CD4-positive, alpha-beta T cell treated with Interleukin-15 for 1 hour (primary cell): ENCODE measurements at places on chromosomes 12 and 14.

GRCh38 chr12:30806989-30807694, 52.4 kb upstream of the CAPRIN2 start:
- DNase-seq = no peak

- peak; percentile 47 for DNase-seq
Observed at GRCh38 chr12:25241167-25242020, 9.3 kb downstream of the KRAS start.

DNA sequence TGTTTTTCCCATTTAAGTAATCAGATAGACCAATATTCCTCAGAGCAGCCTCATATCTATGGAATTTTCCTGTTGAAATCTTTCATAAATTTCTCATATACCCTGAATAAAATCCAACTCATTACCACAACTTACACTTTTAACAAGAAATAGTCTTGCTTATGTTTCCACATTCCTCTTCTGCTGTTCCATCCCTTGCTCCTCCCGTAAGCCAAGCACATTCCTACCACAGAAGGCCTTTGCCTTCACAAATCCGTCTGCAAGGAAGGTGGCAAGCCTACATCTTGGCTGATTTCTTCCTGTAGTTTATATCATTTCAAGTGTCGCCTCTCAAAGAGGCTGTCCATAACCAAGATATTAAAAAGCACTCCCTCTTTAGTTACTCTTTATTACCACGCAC, 127.7 kb downstream of the C12orf50 start:
- DNase-seq = no peak

- no peak for DNase-seq
Observed at GRCh38 chr12:119182701-119183493, 4.2 kb downstream of the HSPB8 start.

DNA sequence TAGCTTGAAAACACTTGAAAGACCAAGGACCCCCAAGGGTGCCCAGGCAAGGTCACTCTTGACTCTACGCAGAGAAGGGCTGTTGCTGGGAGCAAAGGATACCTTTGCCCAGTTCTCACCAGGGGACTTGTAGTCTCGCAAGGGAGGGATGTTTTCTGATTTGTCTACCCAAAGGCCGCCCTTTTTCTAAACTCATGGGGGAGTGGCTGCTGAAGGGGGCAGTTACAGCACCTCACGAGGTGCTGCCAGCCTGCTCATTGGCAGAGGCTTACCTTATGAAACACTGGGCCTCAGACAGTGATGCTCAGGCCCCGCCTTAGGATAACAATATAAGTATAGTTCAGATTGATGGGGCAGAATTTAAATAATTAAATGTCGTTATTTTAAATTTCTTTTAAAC, 107.0 kb downstream of the ETV6 start:
- DNase-seq = no peak

- no peak for DNase-seq
Observed at GRCh38 chr12:123681605-123682004, 10.7 kb downstream of the TCTN2 start.

DNA sequence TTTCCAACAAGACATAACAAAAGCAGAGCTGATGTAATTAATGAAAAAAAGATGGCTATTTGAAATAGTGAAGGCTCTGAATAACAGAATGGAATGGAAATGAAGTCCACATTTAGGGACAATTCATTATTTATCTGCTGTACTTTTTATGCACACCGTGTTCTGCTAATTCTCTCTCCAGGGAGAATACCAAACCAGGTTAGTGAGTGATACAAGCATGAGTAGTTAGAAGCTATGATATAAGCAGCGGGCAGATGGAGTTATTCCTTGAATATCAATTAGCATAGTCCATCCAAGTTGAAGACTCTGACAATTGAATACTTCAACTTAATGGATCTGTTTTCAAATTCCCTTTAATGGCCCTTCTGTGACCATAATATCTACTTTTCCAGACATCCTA, 162.1 kb upstream of the TMTC2 start:
- DNase-seq = no peak

DNA sequence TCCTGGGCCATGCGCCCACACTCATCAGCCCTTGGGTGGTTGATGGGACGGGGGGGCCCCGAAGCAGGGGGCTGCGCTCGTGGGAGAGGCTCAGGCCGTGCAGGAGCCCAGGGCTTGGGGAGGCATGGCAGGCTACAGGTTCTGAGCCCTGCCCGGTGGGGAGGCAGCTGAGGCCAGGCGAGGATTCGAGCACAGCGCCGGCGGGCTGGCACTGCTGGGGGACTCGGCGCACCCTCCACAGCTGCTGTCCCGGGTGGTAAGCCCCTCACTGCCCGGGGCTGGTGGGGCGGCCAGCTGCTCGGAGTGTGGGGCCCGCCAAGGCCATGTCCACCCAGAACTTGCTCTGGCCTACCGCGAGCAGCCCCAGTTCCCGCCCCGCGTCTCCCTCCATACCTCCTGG, 295.8 kb upstream of the SEL1L start:
- no peak for DNase-seq

GRCh38 chr14:29536886-29537511, 390.6 kb downstream of the PRKD1 start:
- DNase-seq = no peak

DNA sequence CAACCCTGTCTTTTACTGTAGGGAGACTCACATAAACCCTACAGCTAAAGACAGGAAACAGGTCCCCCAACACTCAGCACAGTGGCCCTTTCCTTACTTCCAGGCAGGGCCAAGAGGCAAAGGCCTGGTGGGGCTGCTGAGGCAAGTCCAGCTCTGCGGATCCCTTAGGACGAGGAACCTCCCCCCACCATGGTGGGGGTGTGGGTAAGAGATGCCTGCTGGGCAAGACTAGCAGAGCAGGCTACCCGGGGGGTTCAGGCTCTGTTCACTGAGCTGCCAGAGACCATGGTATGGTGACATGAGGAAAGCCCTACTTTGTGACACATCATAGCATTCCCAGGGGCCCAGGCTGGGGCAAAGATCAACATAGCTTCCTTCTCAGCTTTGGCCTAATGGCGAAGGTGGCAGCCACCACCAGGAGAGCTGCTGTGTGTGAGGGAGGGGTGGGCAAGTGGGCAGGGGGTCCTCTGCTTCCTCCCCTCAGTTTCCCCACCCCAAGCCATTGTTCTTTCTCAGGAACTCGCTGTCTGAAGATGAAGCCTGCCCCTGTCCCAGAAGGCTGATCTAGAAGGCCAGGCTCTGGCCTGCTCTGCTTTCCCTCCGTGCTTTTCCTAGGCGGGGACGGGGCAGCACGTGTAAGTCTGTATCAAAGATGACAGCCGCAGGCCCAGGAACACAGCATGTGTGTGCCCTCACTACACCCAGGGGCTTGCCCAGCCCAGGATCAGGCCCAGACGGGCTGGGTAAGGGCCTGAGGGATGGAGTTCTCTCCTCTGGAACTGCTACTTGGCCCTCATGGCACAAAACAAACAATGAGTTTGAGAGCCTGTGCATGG, 10.1 kb upstream of the TINF2 start:
- DNase-seq = no peak

GRCh38 chr14:74414403-74415114, 11.5 kb downstream of the SYNDIG1L start:
- no peak for DNase-seq

DNA sequence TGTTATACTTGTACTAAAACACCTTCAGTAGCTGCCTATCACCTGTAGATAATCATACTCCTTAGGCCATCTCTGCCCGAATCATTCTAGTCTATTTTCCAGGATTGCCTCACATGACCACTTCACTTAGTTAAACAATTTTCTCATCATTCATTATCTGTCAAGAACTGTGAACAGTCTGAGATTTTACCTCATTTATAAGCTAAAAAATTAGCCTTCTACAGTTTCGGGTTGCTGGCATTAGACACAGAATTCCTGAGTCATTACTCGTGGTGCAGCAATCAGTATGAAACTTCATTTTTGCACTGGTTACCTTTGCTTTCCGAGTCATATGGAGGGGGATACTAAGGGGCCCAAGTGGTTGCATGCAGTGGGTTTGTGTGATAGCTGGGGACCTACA, 57.6 kb upstream of the OTOGL start:
- no peak for DNase-seq

DNA sequence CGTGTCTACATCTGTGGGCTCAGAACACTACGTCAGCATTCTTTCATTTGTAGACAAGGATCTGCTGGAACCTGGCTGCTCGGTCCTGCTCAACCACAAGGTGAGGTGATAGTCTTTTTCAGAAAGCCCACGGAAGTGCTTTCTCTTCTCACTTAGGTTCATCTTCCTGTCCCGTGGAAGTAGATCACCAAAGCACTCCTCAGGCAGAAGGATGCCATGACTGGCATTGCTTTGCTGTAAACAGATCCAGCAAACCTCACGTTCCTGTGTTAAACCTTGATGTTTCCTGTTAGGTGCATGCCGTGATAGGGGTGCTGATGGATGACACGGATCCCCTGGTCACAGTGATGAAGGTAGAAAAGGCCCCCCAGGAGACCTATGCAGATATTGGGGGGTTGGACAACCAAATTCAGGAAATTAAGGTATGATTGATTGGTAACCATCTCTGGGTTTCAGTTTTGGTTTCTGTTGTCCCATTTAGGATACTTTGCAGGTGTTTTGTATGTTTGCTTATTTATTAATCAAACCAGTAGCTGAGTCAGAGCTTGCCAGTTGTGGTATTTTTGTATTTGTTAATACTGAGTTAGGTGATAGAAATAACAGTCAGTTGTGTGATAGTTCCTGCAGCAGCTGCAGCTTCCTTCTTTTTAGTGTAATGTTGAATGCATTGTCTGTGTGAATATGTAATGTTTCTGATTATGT, 7.5 kb downstream of the PSMC1 start:
- no peak for DNase-seq

DNA sequence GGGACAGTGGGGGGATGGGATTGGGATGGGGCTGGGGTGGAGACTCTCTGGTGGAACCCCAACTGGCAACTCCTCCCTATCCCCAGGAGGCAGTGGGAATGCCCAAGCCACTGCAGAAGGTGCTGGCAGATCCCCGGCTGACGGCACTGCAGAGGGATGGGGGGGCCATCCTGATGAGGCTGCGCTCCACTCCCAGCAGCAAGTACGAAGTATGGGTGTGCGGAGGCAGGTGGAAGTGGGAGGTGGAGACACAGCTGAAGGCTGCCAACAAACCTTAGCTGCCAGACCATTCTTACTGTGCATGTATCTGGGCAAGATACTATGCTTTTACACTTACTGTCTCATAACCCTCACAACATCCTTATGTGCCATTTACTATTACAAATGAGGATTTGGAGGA, 8.2 kb downstream of the ARHGEF40 start:
- DNase-seq = no peak

DNA sequence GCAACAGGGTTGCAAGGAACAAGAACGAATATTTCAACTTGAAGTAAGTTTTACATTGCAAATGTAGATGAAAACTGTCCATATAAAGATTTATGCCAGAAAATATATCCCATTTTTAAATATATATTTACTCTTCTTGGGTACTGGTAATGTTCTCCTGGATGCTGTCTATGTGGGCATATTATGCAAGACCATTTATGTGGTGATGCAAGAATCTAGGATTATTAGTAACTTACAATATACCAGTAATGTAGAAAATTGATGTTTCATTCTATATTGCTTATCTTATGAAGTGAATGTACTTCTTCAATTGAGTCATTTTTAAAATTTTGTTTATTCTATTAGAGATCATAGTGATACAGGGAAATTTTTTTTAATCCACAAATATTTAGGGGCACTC, 25.1 kb downstream of the FGFR1OP2 start:
- DNase-seq = no peak
